ENCODE measurements at places on chromosomes 11 and 22.

DNA sequence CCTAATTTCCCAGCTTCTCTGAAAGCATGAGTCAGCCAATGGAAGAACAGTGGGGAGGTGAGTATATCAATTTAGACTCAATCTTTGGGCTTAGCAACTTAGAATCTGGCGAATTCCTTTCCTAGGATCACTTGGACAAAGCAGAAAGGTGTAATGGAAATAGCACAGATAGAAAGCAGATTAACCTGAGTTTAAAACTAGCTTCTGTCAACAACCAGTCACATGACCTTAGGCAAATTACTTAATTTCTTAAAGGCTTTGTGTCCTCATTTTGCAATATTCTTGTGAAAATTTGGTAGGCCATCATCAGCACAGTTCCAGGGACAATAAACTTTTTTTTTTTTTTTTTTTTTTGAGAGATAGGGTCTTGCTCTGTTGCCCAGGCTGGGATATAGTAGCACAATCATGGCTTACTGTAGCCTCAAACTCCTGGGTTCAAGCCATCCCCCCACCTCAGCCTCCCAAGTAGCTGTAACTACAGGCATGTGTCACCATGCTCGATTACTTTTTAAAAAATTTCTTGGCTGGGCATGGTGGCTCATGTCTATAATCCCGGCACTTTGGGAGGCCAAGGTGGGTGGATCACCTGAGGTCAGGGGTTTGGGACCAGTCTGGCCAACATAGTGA is 40.8 kb upstream of the PCF11 start:
- DNase-seq = no peak

- DNase-seq = no peak
These were observed 201.3 kb downstream of the TMEM135 start for GRCh38 chr11:87239001-87239400.

GRCh38 chr11:13347901-13348300 is 70.3 kb downstream of the BMAL1 start:
- no peak for DNase-seq

DNA sequence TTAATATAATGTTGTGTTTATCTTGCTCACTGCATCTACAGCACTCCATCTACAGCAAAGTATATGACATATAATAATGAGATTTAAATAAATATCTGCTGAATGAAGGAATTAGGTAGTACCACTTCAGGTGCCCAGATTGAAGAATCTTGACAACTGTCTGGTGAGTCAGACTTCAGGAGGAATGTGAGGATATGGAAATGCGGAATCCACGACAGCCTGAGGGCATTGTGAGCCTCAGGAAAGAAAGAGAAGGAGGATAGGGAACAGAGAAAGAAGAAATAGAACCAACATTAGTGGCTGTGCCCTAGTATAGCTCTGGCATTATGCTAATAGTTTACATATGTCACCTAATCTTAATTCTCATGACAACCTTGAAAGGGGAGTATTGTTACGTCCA is 304.4 kb downstream of the AASDHPPT start:
- no peak for DNase-seq

DNA sequence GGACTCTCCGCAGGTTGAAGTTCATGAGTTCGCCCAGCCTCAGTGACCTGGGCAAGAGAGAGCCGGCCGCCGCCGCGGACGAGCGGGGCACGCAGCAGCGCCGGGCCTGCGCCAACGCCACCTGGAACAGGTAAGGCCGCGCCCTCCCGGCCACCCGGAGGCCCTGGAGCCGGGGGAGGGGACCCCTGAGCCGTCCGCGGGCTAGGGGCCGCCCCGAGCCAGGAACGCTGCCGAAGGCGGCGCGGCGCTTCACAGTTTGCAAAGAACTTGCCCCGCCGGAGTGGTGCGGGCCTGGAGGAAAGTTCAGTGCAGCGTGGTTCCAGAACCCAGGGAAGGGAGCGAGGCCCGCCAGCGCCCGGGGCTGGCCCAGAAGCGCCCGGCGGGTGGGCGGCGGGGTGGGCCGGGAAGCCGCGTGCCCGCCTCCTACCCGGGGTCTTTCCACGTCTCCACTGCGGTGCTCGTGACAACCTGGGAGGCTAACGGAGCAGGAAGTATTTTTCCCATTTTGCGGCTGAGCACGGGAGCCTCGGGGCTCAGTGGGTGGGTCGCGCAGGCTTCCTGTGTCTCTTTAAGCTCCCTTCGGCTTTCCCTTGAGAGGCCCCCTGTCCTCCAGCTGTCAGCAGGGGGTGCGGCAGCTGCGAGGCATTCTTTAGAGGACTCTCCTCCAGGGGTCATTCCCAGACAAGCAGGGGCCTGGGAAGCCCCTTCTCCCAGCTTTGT is 635 bp downstream of the PRR5 start:
- DNase-seq = peak; percentile 37

DNA sequence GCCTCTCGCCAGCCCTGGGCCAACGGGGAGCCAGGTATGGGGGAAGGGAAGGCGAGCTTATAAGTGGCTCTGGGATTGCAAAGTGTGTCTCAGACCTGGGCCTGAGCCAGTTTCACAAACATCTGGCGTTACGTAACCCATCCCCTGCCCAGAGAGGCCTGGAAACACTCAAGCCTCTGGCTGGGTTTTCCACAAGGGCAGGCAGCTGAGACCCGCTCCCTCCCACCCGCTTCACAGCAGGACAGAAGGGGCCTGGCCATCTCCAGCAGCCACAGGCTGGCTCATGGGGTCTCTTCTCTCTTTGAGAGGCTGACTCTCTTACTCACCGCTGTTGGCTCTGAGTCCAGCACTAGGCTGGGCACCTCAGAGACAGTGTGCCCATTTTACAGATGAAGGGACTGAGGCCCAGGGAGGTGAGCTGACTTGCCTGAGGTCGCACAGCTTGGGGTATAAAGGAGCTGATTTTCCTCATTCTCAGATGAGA is 44.5 kb downstream of the TRIOBP start:
- peak; percentile 59 for DNase-seq

DNA sequence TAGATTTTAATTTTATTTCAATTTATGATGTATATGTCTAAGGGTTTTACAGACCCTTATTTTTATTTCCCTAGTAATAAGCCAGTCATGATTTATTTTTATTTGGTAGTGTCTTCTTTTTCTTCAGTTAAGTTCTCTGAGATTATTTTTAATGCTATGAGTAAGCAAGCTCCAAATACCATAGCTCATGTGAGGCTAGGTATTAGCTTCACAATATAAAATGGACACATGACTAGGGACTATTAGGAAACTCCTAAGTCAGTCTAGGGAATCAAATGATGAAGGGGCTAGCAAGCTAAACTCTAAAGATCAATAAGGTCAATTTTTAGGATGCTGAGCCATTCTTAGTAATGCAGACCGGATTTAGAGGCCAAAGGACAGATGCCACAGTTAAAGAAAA is 45.9 kb downstream of the CKAP5 start:
- no peak for DNase-seq

GRCh38 chr22:22150457-22150856 is 94.1 kb upstream of the VPREB1 start:
- no peak for DNase-seq

- DNase-seq = peak; percentile 92
These were observed 10.8 kb upstream of the OR51D1 start for GRCh38 chr11:4626207-4627099.

DNA sequence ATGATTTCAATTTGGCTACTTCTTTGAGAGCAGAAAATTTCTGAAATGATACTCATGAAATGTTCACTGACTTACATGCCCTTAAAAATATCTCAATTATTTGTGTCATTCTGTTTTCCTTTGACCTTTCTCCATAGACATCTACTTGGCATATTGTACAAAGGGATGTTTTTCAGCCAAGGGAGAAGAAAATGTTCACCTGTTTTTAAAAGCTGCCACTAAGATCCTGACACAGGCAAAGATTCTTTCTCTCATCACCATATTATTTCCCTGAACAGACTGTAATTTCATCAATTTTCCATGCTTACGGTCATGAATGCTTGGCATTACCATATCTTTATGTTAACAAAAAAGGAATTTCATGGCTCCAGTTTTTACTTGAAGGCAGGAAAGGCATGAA is 67.4 kb upstream of the DBX1 start:
- DNase-seq = no peak

DNA sequence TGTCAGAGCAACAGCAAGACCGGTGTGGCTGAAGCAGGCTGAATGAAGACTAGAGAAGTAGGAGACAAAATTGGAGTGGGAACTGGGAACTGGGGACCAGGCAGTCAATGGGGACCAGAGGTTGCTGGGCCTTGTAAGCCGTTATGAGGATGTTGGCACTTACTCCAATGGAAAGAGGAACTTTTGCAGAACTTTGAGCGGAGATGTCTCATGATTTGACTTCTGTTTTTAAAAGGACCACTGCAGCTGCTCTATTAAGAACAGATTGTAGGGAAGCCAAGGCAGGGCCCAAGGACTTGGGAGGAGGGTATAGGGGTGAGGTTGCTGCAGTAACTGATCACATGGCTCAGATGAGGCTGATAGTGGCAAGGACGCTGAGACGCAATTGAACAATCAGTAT is 34.2 kb downstream of the IL18 start:
- peak; percentile 43 for DNase-seq

DNA sequence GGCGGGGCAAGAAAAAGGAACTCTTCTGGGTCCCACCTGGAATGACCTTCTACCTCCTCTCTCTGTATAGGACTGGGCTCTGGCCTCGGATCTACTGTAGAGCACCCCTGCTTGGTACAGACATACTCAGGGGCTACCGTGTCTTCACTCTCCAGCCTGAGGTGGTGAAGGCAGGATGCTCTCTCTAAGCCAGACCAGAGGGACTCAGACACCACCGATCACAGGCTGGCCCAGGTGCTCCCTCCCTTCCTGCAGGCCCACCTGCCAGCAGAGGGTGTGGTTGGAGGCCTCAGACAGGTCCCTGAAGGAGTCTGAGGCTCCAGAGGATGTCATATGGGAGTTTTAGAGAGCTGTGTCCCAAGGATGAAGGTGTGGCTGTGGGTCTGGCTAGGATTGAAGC is 4.1 kb downstream of the NHERF4 start:
- no peak for DNase-seq

DNA sequence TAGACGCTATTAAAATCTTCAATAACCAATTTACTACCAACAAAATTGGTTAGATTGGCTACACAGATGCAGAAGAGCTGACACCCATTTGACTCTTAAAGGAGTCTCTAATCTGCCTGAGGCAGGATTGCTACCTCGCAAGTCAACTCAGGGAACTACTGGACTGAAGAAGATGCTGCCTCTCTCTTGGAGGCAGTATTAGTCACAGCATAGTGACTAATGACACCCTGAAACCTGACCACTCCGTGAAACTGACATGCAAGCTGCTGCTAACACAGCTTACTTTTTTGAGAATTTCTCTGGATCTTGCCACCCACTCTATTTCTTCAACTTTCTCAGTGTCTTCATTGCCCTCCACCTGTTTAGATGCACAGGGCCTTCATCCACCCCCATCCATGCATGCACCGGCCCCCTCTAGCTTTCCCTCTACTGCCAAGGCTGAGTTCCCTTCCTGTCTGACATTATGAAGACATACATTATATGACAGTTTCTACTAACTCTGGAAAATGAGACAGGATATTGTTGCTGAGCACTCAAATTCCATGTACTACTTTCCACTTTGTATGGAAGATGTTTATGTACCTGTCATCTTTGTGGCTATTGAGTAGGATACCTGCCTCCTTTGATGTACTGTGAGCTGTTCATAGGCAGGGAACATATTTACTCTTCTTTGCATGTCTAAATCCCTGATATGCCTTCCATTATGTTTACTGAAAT is 183.2 kb downstream of the MSANTD4 start:
- no peak for DNase-seq

DNA sequence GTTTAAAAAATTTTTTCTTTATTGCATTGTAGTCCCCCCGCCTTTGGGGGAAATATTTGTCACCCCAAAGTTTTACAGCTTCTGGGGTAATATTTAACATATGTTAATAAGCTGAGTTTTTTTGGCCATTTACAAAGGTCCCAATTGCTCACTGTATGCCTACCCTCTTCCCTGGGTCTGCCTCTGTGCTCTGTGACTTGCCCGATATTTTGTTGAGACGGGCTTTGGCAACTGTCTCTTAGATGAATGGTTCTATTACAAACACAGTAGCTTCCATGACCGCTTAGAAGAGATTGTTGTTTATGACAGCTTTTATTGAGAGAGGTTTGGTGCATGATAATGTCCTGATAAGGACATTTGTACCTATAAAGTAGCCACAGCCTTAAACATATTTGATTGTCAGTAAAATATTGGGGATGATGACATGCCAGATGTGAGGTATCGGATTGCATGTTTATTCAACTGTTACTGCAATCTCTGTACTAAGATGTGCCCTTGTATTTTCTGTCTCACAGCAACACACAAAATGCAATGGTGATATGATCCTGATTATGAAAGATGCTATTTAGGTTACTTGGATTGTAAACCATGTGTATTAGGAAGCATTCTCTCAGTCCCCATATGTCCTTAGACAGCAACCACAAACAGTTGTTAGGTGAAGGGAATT is 103.1 kb downstream of the TEAD1 start:
- DNase-seq = no peak

GRCh38 chr11:33907421-33907820 is 15.5 kb upstream of the LMO2 start:
- DNase-seq = peak; percentile 46

GRCh38 chr22:20211997-20212753 is 55.9 kb downstream of the RTN4R start:
- no peak for DNase-seq

- DNase-seq = no peak
These were observed 867.0 kb upstream of the CNTN5 start for GRCh38 chr11:98153752-98154151.

DNA sequence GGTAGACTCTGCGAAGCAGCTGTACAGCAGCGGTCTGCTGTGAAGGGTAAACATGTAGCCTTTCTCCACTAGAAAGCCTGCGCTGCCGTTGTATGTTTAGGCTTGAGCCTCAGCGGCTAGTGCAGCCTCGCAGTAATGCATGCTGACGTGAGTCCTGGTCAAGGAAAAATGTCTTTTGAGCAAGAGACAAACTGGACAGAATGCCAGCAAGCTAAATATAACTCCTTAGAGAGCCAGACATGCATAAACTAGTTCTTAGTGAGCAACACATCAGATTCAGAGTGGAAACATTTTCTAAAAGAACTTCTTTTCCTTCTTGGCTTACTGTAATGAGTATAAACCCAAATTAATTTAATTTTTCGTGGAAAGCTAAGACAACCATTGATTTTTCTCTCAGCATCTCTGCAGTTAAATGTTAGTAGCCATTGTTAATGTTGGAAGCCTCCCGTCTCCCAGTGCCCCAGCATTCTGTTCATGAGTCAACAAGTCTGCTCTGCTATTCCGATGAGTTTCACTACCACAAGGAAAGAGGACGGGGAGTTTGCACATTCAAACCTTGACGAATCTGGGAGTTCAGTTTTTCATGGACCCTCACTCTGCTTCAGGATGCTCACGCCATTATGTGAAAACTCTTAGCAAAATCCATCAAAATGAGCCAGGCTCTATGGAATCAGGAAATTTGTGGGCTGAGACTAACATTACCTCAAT is 51.4 kb downstream of the JAM3 start:
- no peak for DNase-seq

DNA sequence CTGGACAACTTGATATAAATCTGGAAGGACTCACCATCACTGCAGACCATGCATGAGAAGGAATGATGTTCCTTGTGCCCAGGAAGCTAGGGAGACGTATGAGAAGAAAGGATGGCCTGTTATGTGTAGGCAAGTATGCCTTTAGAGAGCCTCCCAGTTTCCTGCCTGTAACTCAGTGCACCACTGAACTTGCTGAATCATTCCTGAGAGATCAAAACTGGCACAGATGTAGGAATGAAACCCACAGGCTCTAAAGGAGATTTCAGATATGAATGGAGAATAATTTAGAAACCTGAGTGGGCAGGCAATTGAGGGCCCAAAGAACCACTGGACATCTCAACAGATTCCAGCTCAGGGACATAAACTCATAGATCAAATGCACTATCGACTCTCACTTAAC is 38.4 kb upstream of the PRSS23 start:
- DNase-seq = peak; percentile 41

- peak; percentile 44 for DNase-seq
These were observed 23.2 kb downstream of the NF2 start for GRCh38 chr22:29626497-29627195.
